Activated CD4-positive, alpha-beta T cell treated with anti-CD3 and anti-CD28 coated beads, Interleukin-2, Interleukin-6, amounts not matched to agents 100 ng/mL and 50 ng/mL, durations not matched to agents 16 hours and 8 hours (primary cell): ENCODE measurements at places on chromosomes 4 and X.

DNA sequence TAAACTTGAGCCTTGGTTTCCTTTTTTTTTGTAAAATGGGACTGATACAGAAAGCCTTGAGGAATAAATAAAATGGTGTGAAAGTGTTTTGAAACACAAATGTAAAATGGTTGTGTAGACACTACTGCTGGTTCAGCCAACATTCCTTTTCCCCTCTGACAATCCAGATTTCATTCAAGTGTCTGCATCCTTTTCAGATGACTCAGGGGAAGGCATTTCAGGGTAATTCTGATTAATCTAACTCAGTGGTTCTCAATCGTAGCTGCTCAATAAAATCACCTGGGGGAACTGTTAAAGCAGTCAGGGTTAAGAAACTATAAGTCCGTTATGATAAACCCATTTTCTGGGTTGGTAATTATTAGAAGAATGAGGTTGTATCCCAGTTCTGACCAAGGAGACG lies 4.6 kb downstream of the ARHGAP10 start:
- DNase-seq = no peak

DNA sequence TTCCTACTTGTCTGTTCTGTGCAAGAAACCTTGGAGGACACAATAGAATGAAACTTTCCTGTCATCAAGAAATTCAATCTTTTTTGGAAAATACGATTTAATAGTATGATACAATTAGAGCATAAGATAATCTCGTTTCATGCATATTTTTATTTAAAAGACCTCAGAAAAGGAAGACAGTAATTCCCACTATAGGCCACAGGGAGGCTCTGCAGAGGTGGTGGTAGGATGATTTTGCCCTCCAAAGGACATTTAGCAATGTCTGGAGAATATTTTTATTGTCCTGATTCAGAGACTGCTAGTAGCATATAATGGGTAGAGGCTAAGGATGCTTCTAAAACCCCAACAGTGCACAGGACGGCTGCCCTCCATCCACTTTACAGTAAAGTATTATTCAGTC lies 68.7 kb downstream of the PAK3 start:
- no peak for DNase-seq

DNA sequence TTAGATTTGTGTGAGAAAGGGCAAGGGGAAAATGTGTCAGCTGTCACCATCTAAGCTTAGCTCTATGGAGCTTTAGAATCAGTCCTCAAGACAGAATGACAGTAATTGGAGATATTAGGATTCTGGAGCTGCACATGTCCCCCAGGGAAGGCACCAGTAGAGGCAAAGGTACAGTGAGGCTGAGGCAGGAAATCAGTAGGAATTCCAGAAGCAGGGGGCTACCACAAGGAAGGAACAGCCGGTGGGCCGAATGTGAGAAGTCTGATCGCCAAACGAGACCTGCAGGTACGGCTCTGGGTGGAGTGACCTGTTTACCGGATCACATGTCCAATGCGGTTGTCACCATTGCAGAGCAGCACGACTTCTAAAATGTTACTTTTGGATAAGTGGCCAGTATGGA lies 52.6 kb downstream of the RNF150 start:
- DNase-seq = no peak

GRCh38 chr4:33628296-33628695 lies 2616.0 kb downstream of the ARAP2 start:
- DNase-seq = no peak

DNA sequence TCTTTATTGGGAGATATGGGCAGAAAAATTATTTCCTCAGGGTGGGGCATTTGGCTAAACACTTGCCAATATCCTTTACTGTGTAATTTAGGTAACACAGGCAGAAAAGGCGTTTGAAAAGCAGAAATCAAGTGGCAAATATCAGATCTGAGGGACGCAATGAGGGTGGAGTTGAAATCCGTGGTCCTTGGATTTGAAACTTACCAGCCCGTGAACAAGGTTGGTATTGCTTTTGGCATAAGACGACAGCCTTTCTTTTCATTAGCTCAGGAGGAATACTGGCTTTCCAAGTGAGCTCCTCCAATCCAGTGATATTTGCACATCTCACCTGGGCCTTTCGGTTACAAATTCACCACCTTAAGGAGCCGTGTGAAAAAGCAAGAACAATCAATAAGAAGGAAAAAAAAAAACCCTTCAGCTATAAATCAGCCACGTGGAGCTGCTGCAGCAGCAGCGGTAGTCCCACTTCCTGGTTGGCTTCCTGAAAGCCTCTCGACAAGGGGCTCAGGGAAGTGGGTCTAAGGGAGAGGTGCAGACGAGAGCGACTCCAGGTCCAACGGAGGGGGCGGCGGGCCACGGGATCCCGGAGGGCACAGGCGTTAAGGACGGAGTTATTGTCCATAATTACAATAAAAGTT lies 734 bp upstream of the GALNT7 start:
- DNase-seq = peak; percentile 43

DNA sequence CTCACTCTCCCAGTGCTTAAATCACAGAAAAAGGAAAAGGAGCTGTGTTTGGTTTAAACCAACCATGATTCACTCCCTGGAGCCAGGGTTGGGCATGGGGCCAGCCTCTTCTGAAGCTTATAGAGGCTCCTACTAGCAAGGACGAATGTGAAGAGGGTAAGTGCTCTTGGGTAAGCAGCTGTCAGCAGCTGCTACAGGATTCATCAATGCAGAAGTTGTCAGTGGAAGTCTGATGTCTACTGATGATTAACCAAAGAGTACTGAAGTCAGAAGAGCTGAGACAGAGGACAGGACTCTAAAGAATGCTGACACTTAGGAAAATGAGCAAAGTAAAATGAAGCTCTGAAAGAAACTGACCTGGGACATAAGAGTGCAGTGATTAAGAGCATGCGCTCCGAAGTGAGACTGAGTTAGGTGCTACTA lies 32.7 kb upstream of the JADE1 start:
- DNase-seq = no peak

DNA sequence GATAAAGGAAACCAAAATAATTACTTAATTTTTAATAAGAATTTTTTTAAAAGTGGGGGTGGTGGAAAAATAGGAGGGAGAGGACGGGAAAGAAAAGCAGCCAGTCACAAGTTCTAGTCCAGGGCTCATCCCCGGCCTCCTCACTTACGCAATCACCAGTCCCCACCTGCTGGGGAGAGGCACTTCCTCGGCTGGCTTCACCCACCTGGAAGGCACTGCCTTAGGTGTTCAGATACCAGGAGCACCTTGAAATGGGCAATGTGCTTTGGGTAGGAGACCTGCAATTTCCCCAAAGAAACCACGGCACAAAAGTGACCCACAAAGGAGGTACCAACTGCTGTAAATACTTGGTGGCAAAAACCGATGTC lies 23.8 kb downstream of the AFAP1 start:
- no peak for DNase-seq
